T-cell (primary cell): ENCODE measurements at places on chromosomes 7 and 10. TPM values are rescaled to one million over a fixed set of nuclear protein-coding genes. Genes with fewer than 3 reads are reported as not detected.
A peak's percentile ranks its signal among the peaks of the same experiment; 100 is the strongest.

GRCh38 chr10:17768957-17769356, 17.0 kb downstream of the TMEM236 start:
- H3K36me3 ChIP-seq = no peaks in the 10 kb centered on the region
- H3K27me3 ChIP-seq = peaks cover 4% of the 10 kb centered on the region

The ADIRF gene
- 0.66 TPM for total RNA-seq

- H3K27me3 ChIP-seq = no peaks in the 10 kb centered on the region
- H3K4me1 ChIP-seq = peaks cover 88% of the 10 kb centered on the region
- peak overlapping the region; percentile 97 for H3K27ac ChIP-seq
- peak; percentile 98 for DNase-seq
- no peaks in the 10 kb centered on the region for H3K36me3 ChIP-seq
Measured at GRCh38 chr7:142808802-142809583, 38.2 kb downstream of the PRSS2 start.

GRCh38 chr10:105950410-105950809, 1214.1 kb downstream of the SORCS1 start:
- no peak overlapping the region for H3K27ac ChIP-seq
- H3K4me1 ChIP-seq = no peaks in the 10 kb centered on the region
- no peak overlapping the region for H3K4me3 ChIP-seq

DNA sequence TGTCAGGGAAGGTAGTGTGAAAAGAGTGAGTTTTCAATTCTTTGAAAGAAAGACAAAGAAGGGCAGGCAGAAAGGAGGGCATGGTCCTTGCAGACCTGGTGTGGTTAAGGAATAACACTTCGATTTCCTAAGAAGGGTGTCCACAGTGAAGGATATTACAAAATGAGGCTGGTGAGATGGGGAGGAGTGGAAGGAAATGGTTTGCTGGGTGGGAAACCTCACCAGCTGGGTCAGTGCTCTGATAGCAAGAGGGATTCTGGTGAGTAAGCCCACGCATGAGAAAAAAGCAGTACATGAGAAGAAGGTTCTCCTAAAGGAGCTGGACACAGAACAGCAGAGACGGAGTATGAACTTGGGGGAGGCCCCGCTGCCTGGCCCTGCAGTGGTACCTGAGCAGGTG, 230.6 kb upstream of the PLXNA4 start:
- no peak overlapping the region for H3K4me3 ChIP-seq
- DNase-seq = no peak
- no peaks in the 10 kb centered on the region for H3K36me3 ChIP-seq
- peaks cover 9% of the 10 kb centered on the region for H3K4me1 ChIP-seq
- no peaks in the 10 kb centered on the region for H3K27me3 ChIP-seq

DNA sequence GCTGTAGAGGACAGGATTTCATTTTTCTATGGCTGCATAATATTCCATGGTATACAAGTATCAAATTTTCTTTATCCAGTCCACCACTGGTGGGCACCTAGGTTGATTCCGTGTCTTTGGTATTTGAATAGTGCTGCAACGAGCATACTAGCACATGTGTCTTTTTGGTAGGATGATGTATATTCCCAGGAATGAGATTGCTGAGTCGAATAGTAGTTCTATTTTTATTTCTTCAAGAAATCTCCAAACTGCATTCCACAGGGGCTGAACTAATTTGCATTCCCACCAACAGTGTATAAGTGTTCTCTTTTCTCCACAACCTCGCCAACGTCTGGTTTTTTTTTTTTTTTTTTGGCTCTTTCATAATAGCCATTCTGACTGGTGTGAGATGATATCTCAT, 550.0 kb downstream of the REEP3 start:
- H3K4me1 ChIP-seq = no peaks in the 10 kb centered on the region
- DNase-seq = no peak
- no peak overlapping the region for H3K4me3 ChIP-seq
- H3K27me3 ChIP-seq = no peaks in the 10 kb centered on the region
- no peaks in the 10 kb centered on the region for H3K36me3 ChIP-seq

GRCh38 chr10:35986756-35987502, 344.8 kb upstream of the FZD8 start:
- no peaks in the 10 kb centered on the region for H3K27me3 ChIP-seq
- DNase-seq = no peak
- H3K4me3 ChIP-seq = no peak overlapping the region
- H3K27ac ChIP-seq = no peak overlapping the region
- no peaks in the 10 kb centered on the region for H3K36me3 ChIP-seq
- no peaks in the 10 kb centered on the region for H3K4me1 ChIP-seq

The HUS1 gene
- total RNA-seq = 56.9 TPM

- no peak overlapping the region for H3K27ac ChIP-seq
- H3K4me3 ChIP-seq = no peak overlapping the region
- peaks cover 6% of the 10 kb centered on the region for H3K4me1 ChIP-seq
- H3K36me3 ChIP-seq = peaks cover 4% of the 10 kb centered on the region
- no peaks in the 10 kb centered on the region for H3K27me3 ChIP-seq
Measured at GRCh38 chr7:139673230-139673629, 104.6 kb downstream of the HIPK2 start.

GRCh38 chr7:138328215-138328614, 131.8 kb upstream of the TRIM24 start:
- no peak overlapping the region for H3K4me3 ChIP-seq
- no peaks in the 10 kb centered on the region for H3K36me3 ChIP-seq
- DNase-seq = no peak
- H3K4me1 ChIP-seq = no peaks in the 10 kb centered on the region

DNA sequence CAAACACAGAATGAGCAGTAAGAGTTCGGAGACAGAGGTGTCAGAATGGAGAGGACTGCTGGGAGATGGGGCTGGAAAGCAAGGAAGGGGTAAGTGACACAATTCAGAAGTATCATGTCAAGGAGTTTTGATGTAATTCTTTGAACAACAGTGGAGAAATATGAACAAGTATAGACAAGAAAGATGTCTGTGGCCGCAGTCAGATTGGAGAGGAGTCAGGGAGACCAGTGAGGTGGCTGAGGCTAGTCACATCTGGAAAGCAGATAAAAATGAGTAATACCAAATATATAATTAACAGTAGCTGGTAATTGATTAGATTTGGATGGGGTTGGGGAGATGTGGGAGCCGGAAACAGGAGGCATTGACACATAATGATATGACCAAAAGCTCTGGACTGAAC, 540.9 kb downstream of the SUGCT start:
- no peak for DNase-seq
- H3K27ac ChIP-seq = no peak overlapping the region
- no peaks in the 10 kb centered on the region for H3K27me3 ChIP-seq
- H3K4me1 ChIP-seq = no peaks in the 10 kb centered on the region
- H3K4me3 ChIP-seq = no peak overlapping the region

DNA sequence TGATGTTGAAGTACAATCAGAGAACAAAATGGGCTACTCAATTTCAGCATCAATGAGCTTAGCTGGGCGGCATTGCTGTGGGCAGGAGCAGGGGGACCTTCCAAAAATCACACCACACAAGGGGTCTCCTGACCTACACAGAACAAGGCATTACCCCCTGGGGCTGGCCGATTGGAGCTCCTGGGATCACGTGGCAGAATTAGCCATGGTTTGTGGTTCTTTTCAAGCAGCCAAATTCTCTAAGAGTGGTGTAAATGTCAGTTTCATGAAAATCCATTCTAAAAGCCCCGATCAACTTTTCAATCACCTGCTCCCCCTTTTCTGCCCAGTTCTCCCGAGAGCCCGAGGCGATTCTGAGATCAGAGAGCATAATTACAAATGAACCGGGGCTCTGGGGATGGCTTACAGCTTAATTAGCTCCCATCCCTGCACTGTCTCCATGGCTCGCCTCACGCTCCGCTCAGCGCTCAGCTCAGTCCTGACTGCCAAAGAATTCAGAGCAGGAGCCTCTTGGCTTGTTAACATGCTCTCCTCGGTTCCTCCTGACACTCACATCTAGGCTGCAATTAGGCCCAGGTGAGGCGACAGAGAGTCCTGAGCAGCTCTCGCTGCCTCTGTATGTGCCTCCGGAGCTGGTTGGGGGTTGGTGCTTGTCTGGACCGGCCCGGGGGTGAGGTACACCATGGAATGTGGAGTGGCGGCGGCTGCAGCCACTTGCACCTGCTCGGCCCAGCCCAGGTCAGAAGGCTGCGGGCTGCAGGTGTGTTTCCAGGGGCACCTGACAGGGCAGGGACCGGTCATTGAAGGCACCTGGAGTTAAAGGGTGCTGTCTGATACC, 111.8 kb downstream of the WDR11 start:
- no peak overlapping the region for H3K27ac ChIP-seq
- H3K4me1 ChIP-seq = no peaks in the 10 kb centered on the region
- no peak overlapping the region for H3K4me3 ChIP-seq
- H3K36me3 ChIP-seq = no peaks in the 10 kb centered on the region
- no peak for DNase-seq
- peaks cover 15% of the 10 kb centered on the region for H3K27me3 ChIP-seq

DNA sequence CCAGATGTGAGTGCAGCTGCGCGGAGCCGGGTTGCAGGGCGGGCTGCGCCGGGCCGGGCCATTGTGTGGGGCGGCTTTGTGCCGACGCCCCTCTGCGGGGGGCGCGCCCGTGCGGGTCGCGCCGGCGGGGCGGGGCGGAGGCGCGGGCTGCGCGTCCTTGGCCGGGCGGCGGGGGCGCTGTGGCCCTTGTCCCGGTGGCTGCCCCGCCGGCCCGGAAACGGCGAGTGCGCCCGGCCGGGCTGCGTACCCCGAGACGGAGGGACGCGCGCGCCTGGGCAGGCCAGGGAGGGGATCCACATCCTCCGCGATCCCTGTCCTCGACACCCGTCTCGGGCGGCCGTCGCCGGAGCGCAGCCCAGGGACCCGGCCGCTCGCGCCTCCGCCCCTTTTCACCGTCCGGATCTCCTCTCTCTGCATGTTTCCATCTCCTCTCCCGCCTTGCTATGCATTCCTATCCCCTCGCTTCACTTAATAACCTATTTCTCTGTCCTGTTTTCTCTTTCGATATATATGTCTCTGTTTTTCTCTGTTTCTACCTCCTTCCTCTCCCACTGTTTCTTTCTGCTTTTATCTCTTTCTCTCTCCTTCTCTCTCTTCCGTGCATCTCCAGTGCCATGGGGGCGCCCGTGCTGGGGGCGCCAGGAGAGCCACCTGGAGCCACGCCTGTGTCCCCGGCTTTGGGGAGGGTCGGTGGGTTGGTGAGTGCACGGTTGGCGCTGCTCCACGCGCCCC, 765 bp downstream of the PFKFB3 start:
- H3K36me3 ChIP-seq = no peaks in the 10 kb centered on the region
- no peak overlapping the region for H3K27ac ChIP-seq
- peak overlapping the region; percentile 89 for H3K4me3 ChIP-seq
- H3K27me3 ChIP-seq = no peaks in the 10 kb centered on the region
- peak; percentile 25 for DNase-seq
- H3K4me1 ChIP-seq = peaks cover 29% of the 10 kb centered on the region

The AKR1C4 gene
- not detected for total RNA-seq

The FEZF1 gene
- total RNA-seq = not detected

DNA sequence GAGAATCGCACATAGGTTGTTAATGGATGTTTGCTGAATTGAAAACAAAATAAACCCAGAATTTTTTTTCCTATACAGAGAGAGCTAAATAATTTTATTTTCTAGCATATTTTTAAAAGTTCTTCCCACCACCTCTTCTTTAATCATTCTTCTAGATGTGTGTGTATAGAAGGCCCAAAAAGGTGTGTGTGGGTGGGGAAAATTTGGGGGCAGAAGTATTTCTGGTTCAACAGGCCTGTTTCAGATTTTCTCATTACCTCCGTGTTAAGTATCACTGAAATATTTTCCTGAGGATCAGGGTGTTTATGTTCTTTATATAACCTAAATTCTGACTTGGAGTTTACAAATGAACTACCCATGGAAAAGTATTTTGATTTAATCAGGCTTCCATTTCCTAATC, 144.2 kb upstream of the ZNF804B start:
- H3K27ac ChIP-seq = no peak overlapping the region
- no peaks in the 10 kb centered on the region for H3K27me3 ChIP-seq
- H3K36me3 ChIP-seq = no peaks in the 10 kb centered on the region
- no peak overlapping the region for H3K4me3 ChIP-seq
- DNase-seq = no peak

DNA sequence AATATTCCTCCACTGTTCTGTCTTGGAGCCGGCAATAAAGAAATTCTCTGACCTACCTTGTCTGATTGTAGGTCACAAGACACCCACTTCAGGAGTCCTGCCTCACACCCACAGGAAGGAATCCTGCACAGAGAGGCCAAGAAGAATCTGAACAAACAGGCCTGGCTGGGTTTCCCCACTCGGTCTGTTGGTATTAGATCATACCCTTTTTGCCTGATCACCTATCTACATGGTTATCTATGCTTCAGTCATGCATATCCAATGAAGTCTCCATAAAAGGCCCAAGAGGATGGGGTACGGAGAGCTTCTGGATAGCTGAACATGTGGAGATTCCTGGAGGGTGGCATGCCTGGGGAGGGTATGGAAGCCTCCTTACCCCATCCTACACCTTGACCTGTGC, 12.3 kb downstream of the OGDH start:
- H3K4me3 ChIP-seq = no peak overlapping the region
- H3K36me3 ChIP-seq = peaks cover 10% of the 10 kb centered on the region
- peak overlapping the region; percentile 48 for H3K27ac ChIP-seq
- no peak for DNase-seq

DNA sequence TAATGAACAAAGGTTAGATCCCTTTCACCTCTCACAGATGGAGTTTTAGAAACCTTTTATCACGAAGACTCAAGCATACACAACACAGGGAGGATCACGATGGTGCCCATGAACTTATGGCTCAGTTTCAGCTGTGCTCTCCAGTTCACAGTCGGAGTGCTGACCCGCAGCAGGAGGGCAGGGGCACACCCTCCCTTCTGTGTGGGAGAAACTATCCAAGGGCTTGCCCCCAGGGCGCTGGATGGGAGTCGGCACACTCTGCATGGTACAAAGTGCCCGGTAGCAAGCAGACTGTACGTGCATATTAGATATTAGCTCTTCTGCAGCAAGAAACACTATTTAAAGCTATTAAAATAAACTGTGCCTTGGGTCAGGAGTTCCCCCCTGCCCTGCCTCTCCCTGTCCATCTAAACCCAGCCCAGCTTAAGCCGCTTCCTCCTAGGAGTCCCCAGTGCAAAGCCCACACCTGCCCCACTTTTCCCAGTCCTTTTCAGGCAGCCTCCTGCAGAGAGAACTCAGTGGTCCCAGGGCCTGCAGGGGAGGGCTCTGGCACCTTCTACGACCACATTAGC, 76.5 kb downstream of the CHST15 start:
- H3K4me3 ChIP-seq = no peak overlapping the region
- peaks cover 2% of the 10 kb centered on the region for H3K36me3 ChIP-seq
- H3K4me1 ChIP-seq = no peaks in the 10 kb centered on the region
- H3K27ac ChIP-seq = no peak overlapping the region
- peaks cover 18% of the 10 kb centered on the region for H3K27me3 ChIP-seq

The HOXA11 gene
- total RNA-seq = not detected

DNA sequence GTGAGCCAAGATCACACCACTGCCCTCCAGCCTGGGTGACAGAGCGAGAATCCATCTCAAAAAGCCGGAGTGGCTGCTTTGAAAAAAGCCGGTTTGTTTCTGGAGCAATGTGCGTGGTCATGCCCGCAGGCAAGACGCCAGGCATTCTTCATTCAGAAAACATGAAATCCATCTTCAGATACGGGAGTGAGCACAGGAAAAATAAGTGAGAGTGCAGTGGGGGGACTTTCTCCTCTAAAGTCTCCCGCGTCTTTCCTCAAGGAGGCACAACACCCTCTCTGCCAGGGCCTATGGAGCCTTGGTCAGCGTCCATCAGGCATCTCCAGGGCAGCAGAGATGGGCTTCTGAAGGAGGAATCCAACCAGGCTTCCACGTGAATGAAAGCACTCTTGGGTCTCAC, 62.3 kb upstream of the DGKI start:
- H3K4me1 ChIP-seq = no peaks in the 10 kb centered on the region
- H3K27ac ChIP-seq = no peak overlapping the region
- no peak overlapping the region for H3K4me3 ChIP-seq
- H3K36me3 ChIP-seq = peaks cover 52% of the 10 kb centered on the region

The INSIG1 gene
- total RNA-seq = 38.0 TPM
